ENCODE measurements at places on chromosomes 2 and 18.

- DNase-seq, result no peak
These were observed 196.6 kb downstream of the PMAIP1 start for GRCh38 chr18:60096428-60096827.

GRCh38 chr2:105785095-105785847, 40.6 kb downstream of the NCK2 start:
- no peak for DNase-seq

GRCh38 chr2:62307469-62308389, 111.8 kb downstream of the B3GNT2 start:
- no peak for DNase-seq

DNA sequence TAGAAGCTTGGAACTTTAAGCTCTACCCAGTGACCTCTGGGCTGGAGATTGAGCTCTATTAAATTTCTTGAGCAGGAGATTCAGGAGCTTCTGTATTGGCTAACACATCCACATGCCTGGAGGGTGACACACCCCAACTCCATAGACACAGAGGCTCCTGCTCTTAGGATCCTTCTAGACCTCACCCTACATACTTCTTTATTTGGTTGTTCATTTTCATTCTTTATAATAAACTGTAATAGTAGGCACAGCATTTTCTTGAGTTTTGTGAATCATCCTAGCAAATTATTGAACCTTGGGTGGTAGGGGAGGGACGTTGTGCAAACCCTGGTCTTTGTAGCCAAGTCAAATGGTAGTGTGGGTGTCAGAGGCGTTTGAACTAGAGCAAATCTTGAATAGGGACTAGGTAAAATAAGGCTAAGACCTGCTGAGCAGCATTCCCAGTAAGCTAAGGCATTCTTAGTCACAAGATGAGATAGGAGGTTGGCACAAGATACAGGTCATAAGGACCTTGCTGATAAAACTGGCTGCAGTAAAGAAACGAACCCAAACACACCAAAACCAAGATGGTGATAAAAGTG, 323.8 kb upstream of the GALNT5 start:
- DNase-seq, result no peak

DNA sequence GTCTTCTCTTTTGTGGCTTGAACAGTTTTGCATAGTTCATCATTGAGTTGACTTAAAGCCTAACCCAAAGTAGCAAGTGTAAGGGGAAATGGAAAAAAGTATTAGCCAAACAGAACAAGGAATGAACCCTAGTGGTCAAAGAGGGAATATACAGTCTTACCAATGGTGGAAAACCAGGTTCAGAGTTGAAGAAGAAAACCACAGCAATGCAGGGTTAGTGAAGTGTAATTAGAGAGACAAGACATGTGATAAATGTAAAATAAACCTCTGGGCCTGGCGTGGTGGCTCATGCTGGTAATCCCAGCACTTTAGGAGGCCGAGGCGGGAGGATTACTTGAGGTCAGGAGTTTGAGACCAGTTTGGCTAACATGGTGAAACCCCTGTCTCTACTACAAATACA, 2.4 kb downstream of the TTN start:
- DNase-seq, result peak; percentile 18

GRCh38 chr2:224909885-224910573, 132.2 kb downstream of the DOCK10 start:
- no peak for DNase-seq

DNA sequence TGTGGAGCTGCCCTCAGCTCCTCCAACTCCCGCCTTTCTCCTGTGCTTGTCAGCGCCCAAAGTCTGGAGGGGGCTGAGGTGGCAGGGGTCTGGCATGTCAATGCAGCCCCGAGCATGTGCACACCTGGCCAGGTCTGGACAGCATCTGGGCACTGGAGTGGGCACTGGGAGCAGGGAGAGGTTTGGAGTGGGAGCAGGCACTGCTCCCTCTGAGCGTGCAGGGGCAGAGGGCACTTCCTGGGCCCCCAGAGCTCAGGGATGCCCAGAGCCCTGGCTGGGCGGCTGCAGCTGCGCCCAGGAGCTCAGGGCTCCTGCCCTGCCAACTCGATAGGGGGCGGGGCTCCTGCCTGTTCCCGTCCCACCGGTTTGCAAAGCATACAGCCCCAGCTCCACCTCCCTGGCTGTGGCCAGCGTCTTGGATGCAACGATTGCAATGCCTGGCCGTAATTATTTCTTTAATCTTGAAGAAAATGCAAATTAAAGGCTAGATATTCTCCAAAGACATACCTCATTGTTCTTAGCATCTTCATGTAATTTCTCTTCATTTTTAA, 57.4 kb upstream of the LDAH start:
- DNase-seq, result no peak

GRCh38 chr2:102803041-102803896, 41.4 kb downstream of the TMEM182 start:
- DNase-seq, result no peak

GRCh38 chr2:6864923-6865345, 773 bp downstream of the CMPK2 start:
- DNase-seq, result no peak

- DNase-seq, result no peak
These were observed 75.6 kb upstream of the MAPRE2 start for GRCh38 chr18:34965566-34965965.

GRCh38 chr18:52995875-52996274, 655.9 kb downstream of the DCC start:
- no peak for DNase-seq

DNA sequence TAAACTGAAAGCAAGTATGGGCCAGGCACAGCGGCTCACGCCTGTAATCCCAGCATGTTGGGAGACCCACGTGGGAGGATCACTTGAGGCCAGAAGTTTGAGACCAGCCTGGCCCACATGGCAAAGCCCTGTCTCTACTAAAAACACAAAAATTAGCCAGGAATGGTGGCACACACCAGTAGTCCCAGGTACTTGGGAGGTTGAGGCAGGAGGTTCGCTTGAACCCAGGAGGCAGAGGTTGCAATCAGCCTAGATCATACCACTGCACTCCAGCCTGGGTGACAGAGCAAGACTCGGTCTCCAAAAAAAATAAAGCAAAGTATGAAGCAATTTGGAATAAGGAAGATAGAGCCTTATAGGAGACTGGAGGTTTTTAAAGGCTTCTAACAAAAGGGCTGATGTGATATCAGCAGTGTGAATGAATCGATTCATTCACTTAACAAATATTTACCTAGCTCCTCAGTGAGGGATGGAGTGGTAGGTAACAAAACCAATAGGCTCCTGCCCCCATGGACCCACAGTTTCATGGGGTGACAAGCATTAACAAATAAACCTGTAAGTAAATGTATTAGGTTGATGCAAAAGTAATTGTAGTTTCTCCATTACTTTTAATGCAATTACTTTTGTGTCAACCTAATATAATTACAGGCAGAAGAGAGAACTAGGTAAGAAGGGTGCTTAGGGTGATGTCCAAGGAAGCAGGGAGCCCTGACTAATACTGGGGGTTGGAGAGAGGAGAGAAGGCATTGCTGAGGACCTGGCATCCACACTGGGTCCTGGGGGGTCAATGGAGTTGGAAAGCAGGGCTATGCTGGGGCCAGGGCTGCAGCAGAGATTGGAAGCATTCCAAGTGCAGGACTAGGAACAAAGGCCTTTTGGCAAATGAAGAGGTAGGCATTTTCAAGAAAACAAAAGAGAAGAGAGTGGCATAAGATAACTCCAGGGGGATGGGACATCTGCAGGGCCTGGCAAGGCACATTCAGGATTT, 195.4 kb upstream of the ARL4C start:
- DNase-seq, result no peak
